Placental pericyte (primary cell): ENCODE measurements at places on chromosomes 11 and 22. TPM values are rescaled to one million over a fixed set of nuclear protein-coding genes. Genes with fewer than 3 reads are reported as not detected.

The RBM7 gene
- total RNA-seq, result 31.6 and 60.6 TPM in 2 replicates

The OR10S1 gene
- total RNA-seq, result not detected in 2 replicates

The ARRB1 gene
- 27.1 and 34.8 TPM in 2 replicates for total RNA-seq

The TRIM6 gene
- 3.7 and 14.0 TPM in 2 replicates for total RNA-seq

The DHCR7 gene
- 54.8 and 241 TPM in 2 replicates for total RNA-seq

The GGTLC3 gene
- total RNA-seq, result not detected in 2 replicates

The KRTAP5-11 gene
- total RNA-seq, result not detected in 2 replicates

The TIGD3 gene
- 0.22 TPM in 1 of 2 replicates, not detected in the other for total RNA-seq

The OTOG gene
- not detected in 2 replicates for total RNA-seq

The BIRC3 gene
- 2.4 and 4.4 TPM in 2 replicates for total RNA-seq

The BTG4 gene
- not detected in 2 replicates for total RNA-seq

The PGA3 gene
- 1.1 TPM in 1 of 2 replicates, not detected in the other for total RNA-seq

The SNX32 gene
- 0.44 TPM in 1 of 2 replicates, not detected in the other for total RNA-seq

The FOLR2 gene
- not detected in 2 replicates for total RNA-seq

The DPAGT1 gene
- 34.6 and 37.8 TPM in 2 replicates for total RNA-seq

The NPTXR gene
- total RNA-seq, result 1.9 and 2.4 TPM in 2 replicates

The P4HA3 gene
- total RNA-seq, result 8.8 and 11.3 TPM in 2 replicates

The CCT8L2 gene
- not detected in 2 replicates for total RNA-seq

The CALCA gene
- not detected in 2 replicates for total RNA-seq

The PDE2A gene
- total RNA-seq, result 0.44 and 2.9 TPM in 2 replicates

The PATE2 gene
- total RNA-seq, result 0.29 TPM in 1 of 2 replicates, not detected in the other

The TOB2 gene
- 36.5 and 39.2 TPM in 2 replicates for total RNA-seq
